ENCODE measurements at places on chromosomes 4 and X.
A peak's percentile ranks its signal among the peaks of the same experiment; 100 is the strongest.

GRCh38 chr4:41799126-41799525, 50.6 kb upstream of the PHOX2B start:
- DNase-seq: no peak

- DNase-seq: no peak
These were observed 121.1 kb downstream of the BANK1 start for GRCh38 chr4:101911616-101912015.

- no peak for DNase-seq
These were observed 27.5 kb upstream of the DOCK11 start for GRCh38 chrX:118468122-118468521.

- DNase-seq: no peak
These were observed 139.5 kb downstream of the RAPGEF2 start for GRCh38 chr4:159242427-159242826.

- peak; percentile 58 for DNase-seq
These were observed 222.4 kb downstream of the SLIT2 start for GRCh38 chr4:20474119-20474518.

GRCh38 chr4:111773858-111774257, 371.4 kb upstream of the FAM241A start:
- peak; percentile 13 for DNase-seq

- peak; percentile 80 for DNase-seq
These were observed 82.3 kb downstream of the PRSS12 start for GRCh38 chr4:118270492-118270891.

DNA sequence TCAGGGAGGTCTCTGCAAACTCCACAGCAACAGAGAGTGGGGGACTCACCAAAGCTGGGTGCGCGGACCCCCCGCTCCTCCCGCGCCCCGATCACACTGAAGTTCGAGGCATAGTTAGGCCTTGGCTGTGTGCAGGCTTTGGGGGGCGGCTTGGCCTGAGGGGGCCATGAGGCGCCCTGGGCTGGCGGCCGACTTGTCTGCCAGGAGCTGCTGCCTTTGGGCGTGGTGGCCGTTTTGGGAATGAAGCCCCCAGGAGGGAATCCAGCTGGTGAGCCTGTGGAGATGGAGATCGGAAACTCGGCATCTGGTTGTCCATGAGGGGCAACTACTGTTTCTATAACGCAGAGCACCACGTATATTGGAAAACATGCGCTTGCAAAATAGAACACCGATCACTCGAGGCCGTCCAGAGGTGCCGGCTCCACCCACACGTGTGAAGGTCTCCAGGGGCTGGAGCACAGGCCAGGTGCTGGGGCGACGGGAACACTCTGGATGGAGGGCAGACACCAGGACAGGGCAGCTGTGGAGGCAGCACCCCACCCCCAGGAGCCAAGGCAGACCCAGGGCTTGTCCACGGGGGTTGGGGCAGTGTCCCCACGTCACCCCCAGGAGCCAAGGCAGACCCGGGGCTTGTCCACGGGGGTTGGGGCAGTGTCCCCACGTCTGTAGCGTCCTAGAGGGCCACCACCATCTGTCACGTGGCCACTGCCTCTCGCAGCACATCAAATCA, 25.9 kb upstream of the CPLX1 start:
- no peak for DNase-seq

GRCh38 chr4:26039639-26040359, 125.8 kb downstream of the SMIM20 start:
- no peak for DNase-seq

GRCh38 chr4:2084316-2084715, 25.2 kb downstream of the NAT8L start:
- no peak for DNase-seq

DNA sequence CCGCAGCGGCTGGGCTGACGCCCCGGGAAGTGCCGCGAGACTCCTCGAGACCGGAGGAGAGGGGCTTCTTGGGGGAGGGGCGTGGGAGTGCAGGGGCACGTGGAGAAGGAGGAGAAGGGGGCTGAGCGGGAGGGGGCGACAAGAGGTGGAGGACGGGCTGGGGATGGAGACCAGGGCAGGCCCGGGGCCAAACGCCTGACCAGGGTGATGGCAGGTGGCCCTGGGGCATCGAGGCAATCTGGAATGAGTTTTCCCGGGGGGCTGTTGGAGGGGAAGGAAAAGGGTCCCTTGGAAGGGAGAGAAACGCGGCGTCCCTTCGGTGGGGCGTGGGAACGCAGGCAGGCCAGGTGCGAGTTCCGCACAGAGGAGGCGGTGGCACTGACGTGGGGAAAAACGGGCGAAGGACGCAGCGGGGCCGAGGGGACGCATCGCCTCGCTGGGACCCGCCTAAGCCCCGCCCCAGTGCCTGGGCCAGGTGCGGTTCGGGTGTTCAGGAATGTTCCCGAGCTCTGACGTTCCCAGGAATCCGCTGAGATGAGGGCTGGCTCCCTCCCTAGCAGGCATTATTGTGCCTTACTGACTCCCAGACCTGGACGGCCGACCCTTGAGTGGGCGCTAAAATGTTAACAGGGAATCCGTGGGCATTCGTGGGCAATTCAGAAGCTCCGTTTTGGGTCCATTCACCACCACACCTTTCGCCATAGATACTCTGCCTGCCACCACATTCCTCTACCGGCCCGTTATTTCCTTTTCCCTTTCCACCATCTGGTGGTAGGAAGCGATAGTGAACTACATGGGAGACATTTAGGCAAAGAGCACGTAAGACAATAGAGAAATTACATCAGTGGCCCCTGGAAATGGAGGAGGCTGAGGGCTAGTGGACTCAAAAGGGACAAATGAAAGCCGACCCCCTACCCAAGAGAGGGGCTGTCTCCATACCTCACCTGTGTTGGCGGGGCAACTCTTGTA, 795 bp upstream of the SH3KBP1 start:
- DNase-seq: peak; percentile 85

DNA sequence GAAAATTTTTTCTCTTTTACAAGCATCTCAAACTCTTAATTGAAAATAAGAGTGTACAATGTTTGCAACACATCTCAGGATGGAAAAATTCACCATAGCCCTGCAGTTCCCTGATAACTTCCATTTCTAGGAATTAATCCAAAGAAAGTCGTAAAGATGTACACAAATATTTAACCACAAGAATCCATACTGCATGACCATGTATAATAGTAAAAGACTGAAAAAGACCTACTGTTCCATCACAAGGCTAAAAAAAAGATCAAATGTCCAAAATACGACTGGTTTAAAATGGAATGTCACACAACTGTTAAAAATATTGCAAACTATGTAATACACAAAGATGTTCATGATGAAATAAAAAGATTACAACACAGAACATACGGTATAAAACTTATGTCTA, 32.1 kb downstream of the HUWE1 start:
- DNase-seq: peak; percentile 30

DNA sequence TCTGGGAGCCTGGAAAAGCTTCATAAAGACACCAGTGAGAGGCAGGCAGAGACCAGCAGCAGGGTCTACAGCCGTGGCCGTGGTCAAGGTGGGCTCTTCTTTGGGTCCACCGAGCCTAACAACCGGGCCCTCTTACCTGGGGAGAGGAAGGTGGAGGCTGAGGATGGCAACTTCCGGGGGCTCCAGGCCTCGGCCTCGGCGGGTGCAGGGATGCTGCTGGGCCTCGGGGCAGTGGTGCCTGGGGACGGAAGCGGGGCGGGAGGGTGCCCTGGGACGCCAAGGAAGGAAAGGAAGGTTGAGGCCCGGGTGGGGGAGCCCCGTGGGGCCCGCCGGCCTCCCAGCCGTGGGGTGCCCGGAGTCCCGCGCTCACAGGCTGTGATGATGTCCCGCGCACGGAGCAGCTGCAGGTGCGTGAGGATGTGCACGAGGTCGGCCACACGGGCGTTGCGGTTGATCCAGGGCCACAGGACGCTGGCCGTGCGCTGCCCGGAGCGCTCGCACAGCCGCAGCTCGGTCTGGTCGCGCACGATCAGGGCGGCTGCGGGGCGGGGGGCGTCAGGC, 561 bp downstream of the IRAK1 start:
- no peak for DNase-seq

DNA sequence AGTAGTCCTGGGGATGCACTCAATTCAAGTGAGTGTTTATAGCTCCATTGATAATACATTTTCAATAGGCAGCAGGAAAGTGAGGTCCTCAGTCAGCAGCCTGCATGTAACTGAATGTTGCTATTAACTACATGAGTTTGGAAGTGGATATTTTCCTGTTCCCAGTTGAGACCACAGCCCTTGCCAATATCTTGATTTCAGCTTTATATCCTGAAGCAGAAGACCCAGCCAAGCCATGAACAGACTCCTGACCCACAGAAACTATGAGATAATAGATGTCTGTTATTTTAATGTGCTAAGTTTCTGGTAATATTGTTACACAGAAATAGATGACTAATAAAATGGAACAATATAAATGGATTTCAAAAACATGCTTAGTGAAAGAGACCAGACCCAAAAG, 63.7 kb downstream of the VSIG4 start:
- no peak for DNase-seq

GRCh38 chrX:17409566-17410290, 34.7 kb downstream of the NHS start:
- DNase-seq: no peak

- no peak for DNase-seq
These were observed 843 bp downstream of the RPL34 start for GRCh38 chr4:108620933-108621905.

DNA sequence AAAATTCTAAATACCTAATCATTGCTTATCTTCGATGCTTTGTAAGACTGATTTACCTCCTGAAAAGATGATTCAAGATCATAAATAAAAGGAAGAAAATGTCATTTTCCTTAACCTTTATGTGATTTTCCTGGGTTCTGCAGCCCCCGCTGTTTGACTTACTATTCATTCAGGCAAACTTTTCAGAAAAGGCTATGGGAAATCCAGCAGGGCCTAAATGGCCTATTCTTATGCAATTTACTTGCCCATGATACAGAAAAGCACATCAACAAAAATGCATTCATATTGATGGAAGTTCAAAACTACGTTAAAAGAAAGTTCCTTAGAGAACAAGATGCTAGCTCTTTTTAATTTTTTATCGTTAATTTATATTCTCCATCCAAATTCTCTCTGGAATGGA, 51.2 kb downstream of the TMEM144 start:
- DNase-seq: no peak

GRCh38 chr4:183790661-183791060, 114.4 kb upstream of the STOX2 start:
- no peak for DNase-seq

DNA sequence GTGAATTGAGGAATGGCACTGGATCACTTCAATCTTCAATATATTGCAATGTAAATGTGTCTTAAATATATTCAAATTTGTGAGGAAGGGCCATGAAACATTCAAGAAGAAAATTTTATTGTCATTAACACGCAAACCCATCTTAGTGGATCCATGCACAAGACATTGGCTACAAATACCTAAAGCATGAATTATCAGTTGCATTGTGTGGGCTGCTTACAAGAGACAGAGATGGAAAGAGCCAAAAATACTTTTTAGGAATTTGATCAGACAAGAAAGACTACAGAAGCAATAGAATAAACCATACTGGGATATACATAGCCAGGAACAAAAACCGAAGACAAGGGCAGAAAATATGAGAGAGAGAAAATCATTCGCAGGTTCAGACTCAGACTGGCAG, 616.2 kb upstream of the GRIA3 start:
- DNase-seq: no peak

DNA sequence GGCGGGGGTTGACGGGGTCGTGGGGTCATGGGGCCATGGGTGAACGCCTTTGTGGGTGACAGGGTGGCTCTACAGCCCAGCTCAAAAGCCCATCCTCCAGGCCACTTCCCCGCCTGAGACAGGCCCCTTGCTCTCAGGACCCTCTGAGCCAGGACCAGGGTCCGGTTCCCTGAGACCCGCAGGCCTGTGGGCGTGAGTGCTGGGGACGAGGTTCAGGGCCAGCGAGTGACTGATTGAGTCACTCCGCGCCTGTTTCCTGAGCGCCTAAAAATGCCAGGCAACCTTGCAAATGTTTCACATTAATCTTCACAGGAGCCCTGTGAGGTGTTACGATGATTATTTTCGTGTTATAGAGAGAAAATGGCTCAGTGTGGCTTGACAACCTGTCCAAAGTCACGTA, 97.8 kb downstream of the ZNF674 start:
- DNase-seq: no peak

DNA sequence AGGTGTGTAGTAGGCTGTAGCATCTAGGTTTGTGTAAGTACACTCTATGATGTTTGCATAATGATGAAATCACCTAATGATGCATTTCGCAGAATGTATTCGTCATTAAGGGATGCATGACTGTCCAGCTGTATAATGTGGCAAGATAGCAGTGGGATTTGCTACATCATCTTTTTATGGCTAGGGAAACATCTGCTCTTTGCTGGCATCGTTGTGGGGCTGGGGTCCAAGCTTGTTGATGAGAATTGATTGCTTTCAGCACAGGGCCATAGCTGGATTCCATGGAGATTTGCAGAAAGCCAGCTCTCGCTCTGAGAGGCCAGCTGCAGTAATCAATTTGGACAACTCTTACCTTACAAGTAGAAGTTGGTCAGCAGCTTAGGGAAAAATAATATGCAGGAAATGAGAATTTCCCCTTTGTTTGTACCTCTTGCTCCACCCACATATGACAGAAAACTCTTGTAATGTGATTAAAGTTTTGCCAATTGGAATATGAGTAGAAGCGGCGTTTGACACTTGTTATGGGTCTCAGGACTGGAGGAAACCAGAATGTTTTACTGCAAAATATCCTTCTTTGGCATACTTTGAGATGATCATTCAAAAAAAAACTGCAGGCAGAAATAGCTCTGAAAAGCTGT, 310.5 kb downstream of the RAPGEF2 start:
- DNase-seq: no peak

DNA sequence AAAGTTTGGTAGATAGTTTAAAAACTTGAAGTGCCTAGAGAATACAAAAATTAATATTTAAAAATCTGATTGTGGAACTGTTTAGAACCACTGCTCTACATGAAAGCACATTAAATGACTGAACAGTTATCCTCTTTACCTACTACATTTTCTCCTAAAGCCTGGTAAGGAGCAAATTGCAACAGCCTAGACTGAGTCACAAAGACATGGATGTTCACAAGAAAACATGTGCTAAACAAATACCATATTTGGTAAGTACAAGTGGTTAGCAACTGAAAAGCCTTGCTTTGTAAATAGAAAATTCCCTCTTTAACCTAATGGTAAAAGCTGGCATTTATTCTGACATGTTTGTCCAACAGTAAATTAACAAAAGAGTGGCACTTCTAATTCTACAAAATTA, 203.1 kb downstream of the FBXO8 start:
- DNase-seq: peak; percentile 34

- DNase-seq: peak; percentile 96
These were observed at the start of gene GRSF1 for GRCh38 chr4:70839589-70840093. GRSF1 (minus strand) TSS chr4:70839890; CDS start chr4:70839827, 63 bp downstream.

GRCh38 chr4:19266566-19266965, 985.1 kb upstream of the SLIT2 start:
- DNase-seq: peak; percentile 24

DNA sequence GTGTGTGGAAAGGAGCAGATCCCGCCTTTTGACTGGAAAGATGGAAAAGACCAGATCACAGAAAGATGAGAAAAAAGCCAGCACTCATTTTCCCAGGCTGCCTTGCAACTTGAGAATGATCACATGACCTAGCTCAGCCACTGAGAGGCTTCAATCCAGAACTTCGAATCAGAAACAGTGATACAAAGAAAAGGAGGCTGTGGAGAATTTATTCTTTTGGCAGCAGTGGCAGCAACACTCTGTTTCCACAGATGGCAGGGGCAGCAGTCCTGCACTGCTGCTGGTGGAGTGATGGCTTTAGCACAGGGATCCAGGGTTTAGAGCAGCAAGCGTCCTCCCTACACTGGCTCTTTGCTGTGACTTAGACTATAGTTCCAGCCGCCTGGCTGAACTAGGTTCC, 77.8 kb upstream of the SH3RF1 start:
- DNase-seq: no peak

GRCh38 chr4:150150629-150151062, 72.4 kb downstream of the DCLK2 start:
- no peak for DNase-seq
